Forelimb muscle (tissue), 1 donor: ENCODE measurements at places on chromosomes 5 and 9.

DNA sequence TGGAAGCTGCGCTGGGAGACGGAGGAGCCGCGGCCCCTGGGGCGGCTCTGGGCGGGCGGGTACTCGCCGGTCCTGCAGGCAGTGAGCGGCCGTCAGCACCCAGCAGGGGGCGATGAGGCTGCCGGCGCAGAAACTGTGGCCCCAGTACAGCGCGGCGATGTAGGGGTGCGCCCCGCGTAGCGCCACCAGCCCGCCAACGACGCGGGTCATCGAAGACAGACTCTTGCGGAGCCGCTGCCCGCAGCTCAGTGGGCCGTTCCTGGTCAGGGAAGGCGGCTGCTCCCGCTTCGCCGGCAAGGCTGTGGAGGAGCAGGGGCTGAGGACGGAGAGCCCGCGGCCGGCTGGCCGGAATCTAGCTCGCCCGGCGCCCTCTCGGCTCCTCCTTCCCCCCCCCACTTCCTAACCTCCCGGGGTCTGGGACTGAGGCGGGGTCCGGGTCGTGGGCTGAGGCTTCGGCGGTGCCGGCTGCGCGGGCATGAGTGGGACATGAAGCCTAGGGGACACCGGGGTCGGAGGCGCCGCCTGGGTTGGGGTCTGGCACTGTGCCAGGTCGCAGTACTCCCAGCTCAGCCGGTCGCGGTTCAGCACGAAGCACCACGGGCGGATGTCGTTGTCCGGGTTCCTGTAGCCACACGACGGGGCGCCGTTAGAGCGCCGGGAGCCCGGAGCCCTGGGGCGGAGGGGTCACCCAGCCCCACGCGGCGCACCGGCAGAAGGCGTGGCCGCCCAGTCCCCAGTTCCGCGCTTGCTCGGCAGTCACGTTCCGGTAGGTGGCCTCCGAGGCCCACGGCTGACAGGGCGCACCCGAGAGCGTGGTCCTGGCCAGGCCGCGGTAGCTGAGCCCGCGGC is 3.6 kb upstream of the PFN3 start:
- DNase-seq, result no peak

- DNase-seq, result no peak
Observed at GRCh38 chr9:70484232-70485130, 70.0 kb upstream of the KLF9 start.

DNA sequence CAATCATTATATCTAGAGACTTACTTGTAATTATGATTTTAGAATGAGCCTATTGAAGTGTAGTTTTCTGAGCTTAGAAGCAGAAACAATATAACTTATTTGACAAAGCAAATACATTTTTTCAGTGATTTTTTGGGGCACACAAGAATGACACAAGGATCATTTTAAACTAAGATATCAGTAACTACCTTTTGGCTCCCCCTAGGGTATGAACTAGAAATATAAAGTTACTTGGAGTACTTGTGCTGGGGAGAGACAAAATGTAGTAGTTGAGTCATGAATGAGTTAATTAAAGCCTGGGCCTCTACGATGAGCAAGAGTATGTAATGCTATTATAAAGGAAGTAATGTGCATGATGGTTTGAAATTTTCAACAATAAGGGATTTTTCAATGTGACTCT is 1244.1 kb upstream of the ACO1 start:
- no peak for DNase-seq

DNA sequence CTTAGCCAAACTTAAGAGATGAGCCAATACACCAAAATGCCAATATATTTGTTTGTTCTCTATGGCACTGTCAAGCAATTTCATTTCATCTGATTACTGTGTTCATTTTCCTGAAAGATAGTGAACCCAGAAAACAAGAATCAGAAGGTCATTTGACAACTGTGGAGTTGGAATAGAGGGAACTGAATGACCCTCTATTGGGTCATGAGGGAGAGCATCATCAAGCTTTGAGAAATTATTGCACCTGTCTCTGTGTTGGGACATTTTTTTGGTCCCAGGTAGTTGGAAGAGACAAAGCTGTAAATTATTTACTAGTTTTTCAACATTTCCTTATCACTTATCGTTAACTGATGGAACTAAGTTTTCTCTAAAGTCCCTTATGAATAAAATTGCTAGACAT is 129.4 kb downstream of the GHR start:
- no peak for DNase-seq

DNA sequence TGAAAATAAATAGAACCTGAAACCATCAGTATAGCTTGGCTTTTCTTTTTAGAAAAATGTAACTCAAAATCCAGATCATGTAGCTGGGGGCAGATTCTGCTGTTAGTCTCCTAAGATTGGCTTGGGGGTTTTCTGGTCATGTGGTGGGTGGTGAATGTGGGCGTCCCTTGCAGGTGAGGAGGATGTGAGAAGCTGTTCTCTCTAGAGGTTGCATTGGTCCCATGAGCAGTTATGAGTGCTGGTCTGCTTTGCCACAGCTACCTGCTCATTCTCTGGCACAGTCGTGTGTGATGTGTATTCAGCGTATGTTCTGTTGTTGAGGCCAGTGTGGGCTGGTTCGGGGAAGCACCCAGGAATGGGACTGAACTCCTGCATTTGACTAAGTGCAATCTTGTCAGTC is 466.8 kb downstream of the DIRAS2 start:
- no peak for DNase-seq
